ENCODE measurements at places on chromosomes 2 and 18. TPM values are rescaled to one million over a fixed set of nuclear protein-coding genes. Genes with fewer than 3 reads are reported as not detected.

ASIC4 gene
- total RNA-seq: not detected

LONRF2 gene
- 0.20 TPM for total RNA-seq

UGT1A6 gene
- total RNA-seq: not detected

UGT1A4 gene
- not detected for total RNA-seq

IL1RN gene
- total RNA-seq: 0.50 TPM

DNA sequence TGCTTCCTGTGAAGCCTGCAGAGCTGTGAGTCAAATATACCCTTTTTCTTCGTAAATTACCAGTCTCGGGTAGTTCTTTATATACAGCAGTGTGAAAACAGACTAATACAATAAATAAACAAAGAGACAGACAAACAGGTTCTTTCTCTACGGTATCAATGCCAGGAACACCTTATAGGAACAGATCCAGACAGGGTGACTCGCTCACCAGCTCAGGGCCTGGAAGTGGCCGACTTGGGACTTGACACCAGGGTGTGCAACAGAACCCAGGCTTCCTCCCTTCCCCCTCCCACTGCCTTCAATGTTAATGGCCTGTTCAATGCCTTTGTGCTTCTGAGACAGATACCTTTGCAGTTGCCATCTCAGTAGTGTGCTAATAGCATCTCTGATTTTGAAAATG is 309.5 kb downstream of the ALK start:
- no peak for DNase-seq

DNA sequence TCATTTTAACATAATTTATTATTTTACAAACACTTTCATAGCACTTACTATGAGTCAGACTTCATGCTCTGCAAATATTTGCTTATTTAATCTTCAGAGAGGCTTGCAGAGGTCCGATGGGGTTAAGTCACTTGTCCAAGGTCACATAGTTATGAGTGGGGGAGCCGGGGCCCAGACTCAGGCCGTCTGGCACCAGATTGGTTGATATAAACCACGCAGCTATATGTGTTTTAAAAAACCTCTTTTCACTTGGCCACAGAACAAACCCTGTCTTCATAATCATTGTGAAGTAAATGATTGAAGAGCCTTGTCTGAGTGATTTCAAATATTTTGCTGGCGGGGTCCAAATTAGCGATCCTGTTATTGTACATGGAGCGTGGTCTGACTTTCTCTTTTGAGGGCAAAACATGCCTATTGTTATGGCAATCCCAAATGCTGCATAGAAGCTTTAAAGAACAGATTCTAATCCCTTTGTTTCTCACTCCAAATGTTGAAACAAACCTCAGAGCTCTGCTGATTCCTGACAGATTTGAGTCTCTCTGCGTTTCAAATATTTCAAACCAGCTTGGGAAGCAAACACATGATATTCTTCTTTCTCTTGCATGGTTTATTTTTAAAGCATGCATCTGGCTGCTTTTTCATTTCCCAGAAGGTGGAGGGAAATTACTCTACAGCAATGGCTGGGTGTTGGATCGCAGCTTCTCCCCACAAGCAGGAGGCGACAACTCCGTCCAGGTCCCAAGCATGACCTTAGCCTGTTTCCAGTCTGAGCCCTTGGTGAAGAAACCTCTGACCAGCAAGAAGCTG is 142.4 kb downstream of the DDX1 start:
- no peak for DNase-seq

- DNase-seq: peak; percentile 78
Observed at GRCh38 chr2:70785137-70785911, 5.1 kb downstream of the FIGLA start.

DNA sequence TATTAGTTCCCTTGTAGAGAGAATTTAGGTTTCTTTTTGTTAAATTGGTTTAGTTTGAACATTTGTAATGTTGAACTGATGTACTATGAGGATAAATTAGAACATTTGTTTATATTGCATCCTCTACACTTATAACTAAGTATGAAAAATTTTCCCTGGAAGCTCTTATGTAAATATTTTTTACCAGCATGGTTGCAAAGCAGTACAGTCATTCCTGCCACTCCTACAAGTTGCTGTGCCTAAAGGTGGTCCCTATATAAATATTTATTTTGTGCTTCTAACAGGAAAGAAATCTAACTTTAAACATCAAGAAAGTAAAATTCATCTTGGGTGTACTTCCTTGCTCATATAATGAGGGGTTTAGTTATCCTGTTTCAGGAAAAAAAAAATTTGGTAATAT is 14.2 kb downstream of the TWSG1 start:
- DNase-seq: no peak

- DNase-seq: no peak
Observed at GRCh38 chr18:23403310-23403709, 49.8 kb upstream of the RIOK3 start.

- no peak for DNase-seq
Observed at GRCh38 chr2:48272199-48272598, 257.8 kb upstream of the STON1 start.

GRCh38 chr2:73293534-73294171 is at the start of gene EGR4:
EGR4 (minus strand) TSS chr2:73293548; CDS start chr2:73293317, 231 bp downstream.
- DNase-seq: peak; percentile 95

DNA sequence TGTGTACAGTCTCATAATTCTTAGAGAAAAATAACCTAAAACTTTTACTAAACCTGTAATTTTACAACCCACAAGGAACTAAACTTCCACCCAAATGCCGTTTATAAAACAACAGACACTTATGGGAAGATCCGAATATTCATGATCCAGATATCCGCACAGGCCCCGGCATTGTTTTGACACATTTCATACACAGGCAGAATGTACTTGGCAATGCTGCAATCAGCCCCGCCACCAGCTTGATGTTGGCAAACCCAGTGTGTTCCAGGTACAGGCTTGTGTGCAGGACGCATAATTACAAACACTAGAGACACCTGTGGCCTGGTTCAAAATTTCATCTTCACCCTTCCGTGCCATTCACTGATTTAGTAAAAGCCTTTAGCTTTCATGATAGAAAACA is 393.0 kb upstream of the SALL3 start:
- no peak for DNase-seq

GRCh38 chr2:81324046-81324445 is 1019.5 kb upstream of the LRRTM1 start:
- no peak for DNase-seq

GRCh38 chr2:118907759-118908158 is 34.2 kb upstream of the MARCO start:
- DNase-seq: no peak

GRCh38 chr2:194815475-194815874 is 841.6 kb upstream of the SLC39A10 start:
- no peak for DNase-seq

DNA sequence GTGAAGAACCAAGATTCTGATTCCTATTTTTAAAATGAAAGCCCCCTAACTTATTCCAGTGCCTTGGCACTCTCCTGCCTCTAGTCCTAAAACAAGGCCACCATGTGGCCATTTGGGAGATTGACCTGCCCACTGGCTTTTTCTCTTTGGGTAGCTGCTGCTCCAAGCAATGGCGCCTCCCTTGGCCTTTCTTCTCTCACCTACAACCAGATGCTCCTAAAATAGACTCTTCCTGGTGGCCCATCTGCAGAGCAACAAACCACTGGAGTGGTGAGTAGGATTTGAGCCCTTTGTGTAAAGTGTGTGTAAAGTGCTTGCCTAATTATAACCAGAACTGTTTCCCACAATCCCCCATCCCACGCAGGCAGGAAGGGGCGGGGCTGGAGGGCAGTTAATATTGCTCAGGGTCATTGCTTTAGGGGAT is 114.2 kb downstream of the FHOD3 start:
- peak; percentile 7 for DNase-seq
